ENCODE measurements at places on chromosomes 2 and 18. TPM values are rescaled to one million over a fixed set of nuclear protein-coding genes. Genes with fewer than 3 reads are reported as not detected.

SCN3A gene
- 0.76 TPM for total RNA-seq

ALPI gene
- total RNA-seq, result not detected

GAREM1 gene
- total RNA-seq, result 27.9 TPM

CPLX4 gene
- total RNA-seq, result not detected

TEX44 gene
- not detected for total RNA-seq

COL4A3 gene
- 44.4 TPM for total RNA-seq

RNU2-63P gene
- total RNA-seq, result 29.7 TPM

MC4R gene
- not detected for total RNA-seq

SALL3 gene
- total RNA-seq, result 10.9 TPM

KCNE4 gene
- total RNA-seq, result 11.2 TPM

SP140 gene
- total RNA-seq, result 0.47 TPM

B3GNT7 gene
- total RNA-seq, result 4.7 TPM

GEN1 gene
- 9.9 TPM for total RNA-seq

CCDC74A gene
- 20.4 TPM for total RNA-seq

MPP4 gene
- total RNA-seq, result 0.23 TPM

ANXA4 gene
- 65.8 TPM for total RNA-seq

CIB4 gene
- 0.29 TPM for total RNA-seq

ACTR1B gene
- total RNA-seq, result 52.1 TPM

CLEC4F gene
- total RNA-seq, result not detected

DOK6 gene
- total RNA-seq, result 15.8 TPM

COLEC12 gene
- 31.6 TPM for total RNA-seq

All from metanephros (tissue), 2 donors.